NCI-H524 treated with DMSO at 0.1 percent for 48 hours (cell line): ENCODE measurements at places on chromosomes 5 and 9.

DNA sequence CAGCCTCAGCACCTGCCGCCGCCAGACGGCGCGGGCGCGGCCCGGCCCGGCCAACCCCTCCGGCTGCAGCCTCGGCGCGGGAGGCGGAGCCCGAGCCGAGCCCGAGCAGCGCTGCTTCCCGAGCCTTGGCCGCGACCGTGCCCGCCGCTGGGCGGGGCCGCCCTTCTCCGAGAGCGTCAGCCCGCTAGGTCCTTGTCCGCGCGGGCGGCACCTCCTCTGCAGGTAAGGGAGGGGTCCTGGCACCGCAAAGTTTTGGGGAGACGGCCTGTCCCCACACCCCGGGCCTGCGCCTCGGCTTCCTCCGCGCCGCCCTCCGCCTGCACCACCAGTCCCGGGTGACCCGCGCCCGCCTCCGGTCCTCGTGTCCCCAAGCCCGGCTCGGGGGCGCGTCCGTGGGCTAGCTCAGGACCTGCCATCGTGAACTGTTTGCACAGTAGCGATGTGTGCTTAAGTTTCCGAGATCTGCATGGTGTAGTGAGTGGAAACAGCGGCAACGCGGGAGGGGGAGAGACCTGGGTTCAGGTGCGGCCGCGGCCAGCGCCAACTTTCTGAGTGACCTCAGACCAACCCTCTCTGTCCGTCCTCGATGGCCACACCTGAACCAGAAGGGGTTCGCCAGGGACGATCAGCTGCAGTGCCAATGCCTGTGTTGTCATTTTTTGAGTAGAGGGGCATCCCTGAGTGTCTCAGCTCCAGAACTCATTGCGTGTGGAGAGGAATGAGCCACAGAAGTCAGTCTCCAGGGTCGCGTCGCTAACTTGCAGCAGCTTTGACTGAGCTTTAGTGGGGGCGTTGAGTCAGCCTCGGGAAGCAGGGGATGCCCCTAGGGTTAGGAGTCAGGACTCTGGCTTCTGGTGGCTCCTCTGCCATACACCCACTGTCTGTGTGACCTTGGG is at the start of gene FRMPD1:
FRMPD1 (plus strand) TSS at position 82 of the 896 bp plus-strand sequence. CDS start 41,688 bp downstream, outside the sequence.
- DNase-seq: no peak

- DNase-seq: no peak
Observed at GRCh38 chr5:163399923-163400322, 37.5 kb upstream of the CCNG1 start.

DNA sequence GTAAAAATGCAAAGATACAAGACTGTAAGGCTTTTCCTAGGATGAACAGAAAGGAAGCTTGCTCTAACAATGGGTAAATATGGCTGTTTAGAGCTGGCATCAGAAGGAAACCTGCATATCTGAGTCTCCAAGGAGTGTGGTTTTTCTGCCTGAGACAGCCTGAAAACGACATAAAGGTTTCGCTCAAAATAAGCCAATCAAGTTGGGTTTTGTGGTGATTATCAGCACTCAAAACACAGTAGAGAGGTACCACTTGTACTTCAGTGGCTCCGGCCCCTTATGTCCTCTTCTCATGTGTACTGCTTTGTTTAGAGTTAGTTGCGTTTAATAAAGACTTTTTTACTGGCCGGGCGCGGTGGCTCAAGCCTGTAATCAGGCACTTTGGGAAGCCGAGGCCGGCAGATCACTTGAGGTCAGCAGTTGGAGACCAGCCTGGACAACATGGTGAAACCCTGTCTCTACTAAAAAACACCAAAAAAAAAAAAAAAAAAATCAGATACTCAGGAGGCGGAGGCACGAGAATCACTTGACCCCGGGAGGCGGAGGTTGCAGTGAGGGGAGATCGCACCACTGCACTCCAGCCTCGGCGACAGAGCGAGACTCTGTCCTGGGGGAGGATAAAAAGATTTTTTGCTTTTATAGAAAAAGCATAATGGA is 39.4 kb downstream of the KLF9 start:
- DNase-seq: no peak

GRCh38 chr5:1178529-1179382 is 22.6 kb upstream of the SLC6A19 start:
- no peak for DNase-seq

DNA sequence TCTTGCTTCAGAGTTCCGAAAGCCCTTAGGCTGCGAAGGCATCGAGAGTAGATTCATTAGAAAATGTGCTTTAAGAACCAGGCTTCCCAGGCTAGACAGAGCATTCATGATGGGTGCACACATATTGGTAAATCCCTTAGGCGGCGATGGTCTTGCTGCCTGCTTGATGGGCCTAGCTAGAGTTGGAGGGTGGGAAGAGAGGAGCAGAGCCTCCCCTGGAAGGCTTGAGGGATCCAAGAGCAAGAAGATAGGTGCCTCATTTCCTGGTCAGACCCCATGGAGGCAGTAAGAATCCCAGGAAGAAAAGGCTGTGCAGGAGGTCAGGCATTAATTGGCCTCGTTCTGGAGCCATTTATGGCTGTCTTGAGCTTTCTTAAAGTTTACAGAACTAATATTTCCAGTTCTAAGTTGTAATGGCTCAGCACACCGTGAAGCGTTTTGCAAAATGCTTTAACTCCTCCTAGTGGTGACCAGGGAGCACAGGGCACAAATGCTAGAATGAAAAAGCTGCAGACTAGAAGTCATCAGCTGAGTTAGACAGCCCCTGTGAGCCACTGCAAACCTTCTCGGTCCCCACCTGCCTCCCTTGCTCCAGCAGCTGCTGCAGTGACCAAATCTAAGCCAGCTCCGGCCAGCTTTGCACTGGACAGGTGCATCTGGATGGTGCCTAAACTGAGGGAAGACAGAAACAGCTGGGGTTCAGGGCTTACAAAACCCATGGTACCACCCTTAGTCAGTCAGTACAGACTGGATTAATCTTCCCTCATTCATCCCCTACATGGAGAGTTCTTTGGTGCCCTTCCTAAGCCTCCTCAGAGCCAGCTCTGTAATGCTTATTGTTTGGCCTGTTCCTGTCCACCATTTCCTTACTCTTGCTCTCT is 14.7 kb downstream of the SLC45A2 start:
- peak; percentile 20 for DNase-seq

DNA sequence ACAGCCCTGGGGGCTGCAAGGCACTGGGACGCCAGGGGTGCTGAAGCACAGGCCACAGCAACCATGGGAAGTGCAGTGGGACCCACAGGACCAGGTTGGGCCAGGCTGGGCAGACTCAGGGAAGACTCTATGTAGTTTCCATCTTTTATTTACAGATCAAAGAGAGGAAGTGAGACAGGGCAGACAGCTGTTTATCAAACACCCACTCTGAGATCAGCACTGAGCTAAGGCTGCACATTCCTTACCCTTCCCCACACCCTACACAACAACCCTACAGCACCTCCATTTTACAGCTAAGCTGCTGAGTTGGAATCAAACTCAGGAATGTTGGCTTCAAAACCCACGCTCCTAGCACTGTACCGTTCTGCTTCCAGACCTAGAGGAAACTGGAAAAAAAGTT is 19.8 kb downstream of the BARHL1 start:
- no peak for DNase-seq

DNA sequence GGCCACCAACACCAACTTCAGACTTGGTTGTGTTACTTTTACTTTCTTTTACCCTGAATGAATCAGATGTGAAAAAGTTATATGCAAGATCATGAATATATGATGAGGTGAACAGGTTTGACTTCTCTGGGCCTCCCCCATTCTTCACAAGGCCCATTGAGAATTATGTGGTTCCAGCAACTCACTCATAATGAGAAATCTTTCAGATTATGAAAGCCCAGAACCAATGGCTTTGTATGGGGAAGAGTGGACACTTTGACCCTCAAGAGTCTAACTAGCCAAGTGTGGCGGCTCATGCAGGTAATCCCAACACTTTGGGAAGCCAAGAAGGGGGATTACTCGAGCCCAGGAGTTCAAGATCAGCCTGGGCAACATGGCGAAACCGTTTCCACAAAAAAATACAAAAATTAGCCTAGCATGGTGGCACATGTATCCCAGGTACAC is 16.1 kb upstream of the LNPEP start:
- DNase-seq: no peak

DNA sequence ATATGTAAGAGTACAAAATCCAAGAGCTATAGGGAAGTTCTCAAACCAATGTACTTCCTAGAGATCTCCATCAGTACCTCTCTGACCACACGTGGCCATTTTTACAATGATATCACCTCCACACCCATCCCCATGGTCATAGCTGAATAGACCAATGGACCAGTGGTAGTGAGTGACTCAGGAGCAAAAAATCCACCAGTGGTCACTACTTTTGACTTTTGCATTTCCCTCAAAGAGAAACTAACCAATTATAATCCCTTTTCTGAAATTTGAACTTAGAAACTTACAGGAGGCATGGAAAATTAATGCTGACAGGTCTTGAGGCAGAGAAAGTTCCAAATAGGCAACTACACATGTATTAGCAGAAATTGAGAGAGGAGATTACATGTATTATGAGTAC is 238.4 kb downstream of the TRPM3 start:
- no peak for DNase-seq
